ENCODE measurements at places on chromosomes 1 and 21. TPM values are rescaled to one million over a fixed set of nuclear protein-coding genes. Genes with fewer than 3 reads are reported as not detected.

Gene PLOD1
- total RNA-seq: 269 TPM

Gene PDC
- not detected for total RNA-seq

Gene S1PR1
- total RNA-seq: 0.39 TPM

Gene BEND5
- not detected for total RNA-seq

Gene MATN1
- not detected for total RNA-seq

Gene STIL
- 7.9 TPM for total RNA-seq

Gene SYT14
- total RNA-seq: 2.7 TPM

Gene LCE1E
- total RNA-seq: not detected

Gene GJA4
- not detected for total RNA-seq

Gene EXO1
- 11.4 TPM for total RNA-seq

Gene TCP10L
- 0.39 TPM for total RNA-seq

Measured in placental epithelial cell (primary cell).